Germinal center (tissue), 1 donor: ENCODE measurements at places on chromosomes 16 and 17.

- no peak for DNase-seq
Observed at GRCh38 chr16:85583491-85584181, 29.5 kb upstream of the GSE1 start.

GRCh38 chr17:41792845-41793783, 6.6 kb upstream of the JUP start:
- DNase-seq = no peak

DNA sequence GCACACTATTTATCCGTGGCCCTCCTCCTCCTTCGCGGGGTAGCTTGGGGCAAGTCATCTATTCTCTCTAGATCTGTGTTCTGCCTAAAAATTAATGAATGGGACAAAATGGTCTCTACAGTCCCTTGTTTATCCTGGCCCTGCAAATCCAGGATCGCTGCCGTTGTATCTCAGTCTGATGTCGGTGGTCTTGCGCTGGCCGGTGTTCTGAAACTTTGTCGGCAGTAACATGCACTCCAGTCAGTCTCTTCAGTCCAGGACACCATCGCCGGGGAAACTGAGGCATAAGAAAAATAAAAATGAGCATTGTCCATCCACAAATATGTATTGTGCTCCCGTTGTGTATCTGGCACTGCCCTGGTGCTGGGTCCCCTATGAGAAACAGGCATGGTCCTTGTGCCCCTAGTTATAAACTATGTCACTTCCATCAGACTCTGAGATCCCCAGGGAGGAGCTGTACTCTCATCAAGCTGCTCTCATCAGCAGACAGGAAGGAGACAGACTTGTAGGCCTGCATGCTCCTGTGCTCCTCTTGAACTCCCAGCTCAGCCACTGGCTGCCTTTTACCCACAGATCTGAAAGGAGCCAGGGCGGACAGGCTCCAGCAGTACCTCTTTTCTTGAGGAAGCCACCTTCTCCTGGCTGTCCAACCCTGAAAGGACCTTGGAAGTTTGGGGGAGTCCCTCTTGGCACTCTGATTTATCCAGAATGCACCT, 13.7 kb upstream of the CA4 start:
- no peak for DNase-seq

DNA sequence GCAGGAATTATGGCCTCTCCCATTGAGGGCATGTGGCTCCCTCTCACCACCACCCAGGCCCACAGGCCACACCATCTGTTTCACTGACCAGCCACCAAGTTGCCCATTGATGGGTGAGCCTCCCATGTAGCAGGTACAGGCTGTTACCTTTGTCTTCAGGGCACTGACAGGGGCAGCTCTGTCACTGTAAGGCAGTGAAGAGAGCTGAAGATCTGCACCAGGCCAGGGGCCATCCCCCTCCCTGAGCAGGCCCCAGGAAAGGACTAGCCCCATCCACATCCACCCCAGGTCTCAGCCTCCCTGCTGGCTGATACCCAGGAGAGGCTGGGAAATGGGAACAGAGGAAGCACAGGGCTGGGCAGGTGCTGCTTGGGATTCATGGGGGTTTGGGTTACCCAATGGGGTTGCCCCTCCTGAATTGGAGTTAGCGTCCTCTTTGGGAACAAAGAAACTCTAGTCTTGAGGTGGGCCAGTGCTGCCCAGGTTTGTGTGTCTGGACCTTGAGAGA, 1691.4 kb downstream of the TP53TG3F start:
- DNase-seq = no peak

- DNase-seq = no peak
Observed at GRCh38 chr16:55184052-55184451, 140.0 kb upstream of the IRX6 start.

DNA sequence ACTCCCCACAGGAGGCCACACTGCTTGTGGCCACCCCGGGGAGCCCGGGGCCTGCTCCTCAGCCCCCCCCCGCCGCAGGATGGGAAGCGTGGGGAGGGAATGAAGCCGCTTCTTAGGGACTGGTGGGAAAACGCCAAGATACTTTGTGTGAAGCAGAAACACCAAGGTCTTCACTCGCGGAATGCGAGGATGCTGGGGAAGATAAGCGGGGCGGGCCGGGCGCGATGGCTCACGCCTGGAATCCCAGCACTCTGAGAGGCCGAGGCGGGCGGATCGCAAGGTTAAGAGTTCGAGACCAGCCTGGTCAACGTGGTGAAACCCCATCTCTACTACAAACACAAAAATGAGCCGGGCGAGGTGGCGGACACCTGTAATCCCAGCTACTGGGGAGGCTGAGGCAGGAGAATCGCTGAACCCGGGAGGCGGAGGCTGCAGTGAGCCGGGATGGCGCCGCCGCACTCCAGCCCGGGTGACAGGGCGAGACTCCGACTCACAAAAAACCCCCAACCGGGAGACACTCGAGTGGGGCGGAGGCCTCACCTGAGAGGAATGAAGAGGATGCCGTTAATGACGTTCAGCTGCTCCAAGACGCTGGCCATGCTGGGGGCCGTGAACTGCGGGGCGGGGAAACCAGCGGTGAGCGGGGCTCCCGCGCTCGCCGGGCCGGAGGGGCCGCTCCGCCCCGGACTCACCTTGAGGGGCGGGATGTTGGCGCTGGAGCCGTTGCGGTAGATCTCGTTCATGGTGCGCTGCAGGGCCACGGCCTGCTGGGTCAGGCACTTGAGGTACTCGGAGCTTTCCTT, 20.3 kb downstream of the CLUH start:
- no peak for DNase-seq

DNA sequence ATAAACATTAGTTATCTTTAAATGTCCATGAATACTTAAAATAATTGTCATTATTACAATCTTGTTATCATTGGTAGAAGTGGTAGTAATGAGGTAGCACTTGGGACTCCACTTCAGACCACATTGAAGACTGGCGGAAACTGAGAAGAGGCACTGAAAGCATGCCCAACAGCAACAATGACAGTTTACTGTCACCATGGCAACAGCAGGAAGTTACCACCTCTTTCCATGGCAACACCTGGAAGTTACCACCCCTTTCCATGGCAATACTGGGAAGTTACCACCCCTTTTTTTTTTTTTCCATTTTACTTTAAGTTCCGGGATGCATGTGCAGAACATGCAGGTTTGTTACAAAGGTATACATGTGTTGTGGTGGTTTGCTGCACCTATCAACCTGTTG, 494.9 kb upstream of the RBFOX1 start:
- DNase-seq = no peak

- DNase-seq = no peak
Observed at GRCh38 chr17:21078016-21078780, 35.4 kb upstream of the USP22 start.

DNA sequence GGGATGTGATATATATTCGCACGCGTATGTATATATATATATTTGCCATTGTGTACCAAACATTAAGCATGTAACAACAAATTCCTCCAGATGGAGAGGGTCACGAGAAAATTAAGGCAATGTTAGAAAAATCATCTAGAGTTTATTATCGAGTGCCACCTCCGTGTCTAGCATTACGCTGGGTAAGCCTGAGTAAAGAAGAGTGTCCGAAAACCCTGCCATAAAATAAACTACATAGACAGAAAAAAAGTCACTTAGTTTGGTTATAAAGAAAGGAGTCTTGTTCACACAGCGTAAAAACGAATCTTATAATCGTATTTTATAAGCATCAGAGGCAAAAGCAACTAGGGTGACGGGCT, 644 bp upstream of the RHOT1 start:
- no peak for DNase-seq

GRCh38 chr17:16918443-16918842, 53.5 kb downstream of the TNFRSF13B start:
- no peak for DNase-seq

DNA sequence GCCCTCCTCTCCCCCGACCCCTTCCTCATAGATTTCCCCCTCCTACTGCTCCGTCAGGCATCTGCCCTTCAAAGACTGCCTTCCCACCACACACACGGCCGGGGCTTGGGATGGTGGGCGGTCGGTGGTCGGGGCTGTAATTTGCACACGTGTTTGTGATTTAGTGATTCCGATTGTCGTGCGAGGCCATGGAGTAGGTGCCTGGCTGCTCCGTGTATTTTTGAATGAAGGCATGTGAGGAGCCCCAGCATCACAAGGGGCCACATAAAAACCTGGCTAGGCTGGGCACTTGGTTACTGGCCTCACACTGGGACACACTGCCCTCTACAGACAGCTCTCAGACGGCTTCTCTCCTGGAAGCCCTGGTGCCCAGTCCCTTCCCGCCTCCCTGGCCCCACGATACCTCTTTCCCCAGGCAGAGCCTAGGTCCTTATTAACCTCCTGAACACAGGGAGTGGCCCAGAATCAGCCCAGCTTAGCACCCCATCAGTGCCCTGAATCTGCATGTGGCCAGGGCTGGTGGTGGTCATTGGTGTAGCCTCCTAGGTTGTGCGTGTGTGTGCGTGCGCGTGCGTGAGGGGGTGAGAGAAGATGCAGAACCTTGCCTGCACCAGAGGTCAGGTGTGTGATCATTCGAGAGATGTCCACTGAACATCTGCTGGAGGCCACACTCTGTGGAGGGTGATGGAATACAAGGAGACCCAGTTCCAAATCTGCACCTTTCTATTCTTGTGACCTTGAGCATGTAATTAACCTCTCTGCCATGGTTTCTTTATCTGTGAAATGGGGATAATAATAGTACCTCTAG, 1.3 kb upstream of the SOCS1 start:
- DNase-seq = peak; percentile 63

DNA sequence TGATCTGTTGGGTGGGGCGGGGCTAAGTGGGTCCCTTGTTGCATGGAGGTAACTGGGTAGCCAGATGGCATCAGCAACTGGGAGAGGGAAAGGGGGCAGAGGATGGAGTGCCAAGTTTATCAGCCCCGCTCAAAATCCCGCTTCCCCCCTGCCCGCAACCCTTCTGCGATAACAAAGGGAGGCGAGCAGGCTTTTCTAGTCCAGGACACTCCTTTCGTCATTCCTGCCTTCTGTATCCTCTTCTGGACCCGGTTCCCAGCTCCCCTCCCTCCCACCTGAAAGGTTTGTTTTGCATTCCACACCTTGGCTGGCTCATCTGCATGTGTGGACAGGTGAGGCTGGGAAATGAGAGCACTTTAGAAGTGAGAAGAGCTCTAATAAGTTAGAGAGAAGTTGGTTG, 53.3 kb downstream of the HLF start:
- no peak for DNase-seq

DNA sequence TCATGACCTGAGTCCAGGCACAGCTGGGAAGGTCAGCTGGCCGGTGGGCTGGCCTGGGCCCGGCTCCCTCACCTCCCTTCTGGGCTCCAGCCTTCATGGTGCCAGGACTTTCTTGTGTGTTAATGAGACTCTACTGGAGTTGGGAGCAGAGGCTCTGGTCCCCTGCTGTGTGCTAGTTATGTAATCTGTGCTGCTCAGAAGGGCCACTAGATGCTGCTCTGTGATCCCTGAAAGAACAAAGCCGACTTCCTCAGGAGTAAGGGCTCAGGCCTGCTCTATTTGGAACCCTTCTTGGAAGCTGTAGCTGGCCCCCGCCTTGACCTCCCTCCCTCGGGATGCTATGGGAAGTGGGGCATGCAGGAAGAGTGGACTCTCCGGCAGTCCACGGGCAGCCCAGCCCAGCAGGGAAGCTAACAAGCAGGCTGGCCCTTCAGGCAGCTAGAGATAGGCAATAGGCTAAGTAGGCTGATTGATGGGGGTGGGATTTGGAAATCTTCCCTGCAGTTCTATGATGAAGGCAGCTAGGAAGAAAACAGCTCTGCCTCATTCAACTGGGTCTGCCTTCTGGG, 3.3 kb upstream of the CDK5R1 start:
- peak; percentile 79 for DNase-seq

DNA sequence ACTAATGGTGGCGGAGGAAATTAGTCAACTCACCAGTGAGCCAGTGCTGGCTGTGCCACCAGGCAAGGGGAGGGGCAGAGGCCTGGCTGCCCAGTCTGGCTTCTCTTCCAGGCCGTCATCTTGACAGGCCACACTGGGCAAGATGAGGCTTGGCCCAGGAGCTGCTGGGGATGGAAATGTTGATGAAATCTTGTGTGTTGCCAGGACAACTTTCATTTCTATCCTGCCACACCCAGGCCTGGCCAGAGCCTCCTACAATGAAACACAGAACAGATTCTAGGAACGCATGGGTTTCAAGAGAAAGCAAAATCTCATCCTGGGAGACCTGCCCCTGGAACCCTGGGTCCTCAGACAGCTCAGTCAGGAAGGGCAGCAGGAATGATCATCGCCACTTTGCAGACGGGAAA, 9.3 kb downstream of the HEXIM2 start:
- DNase-seq = no peak

GRCh38 chr17:38617074-38617860, 11.5 kb upstream of the SRCIN1 start:
- DNase-seq = no peak

- no peak for DNase-seq
Observed at GRCh38 chr17:49338883-49339282, 23.2 kb downstream of the ZNF652 start.

DNA sequence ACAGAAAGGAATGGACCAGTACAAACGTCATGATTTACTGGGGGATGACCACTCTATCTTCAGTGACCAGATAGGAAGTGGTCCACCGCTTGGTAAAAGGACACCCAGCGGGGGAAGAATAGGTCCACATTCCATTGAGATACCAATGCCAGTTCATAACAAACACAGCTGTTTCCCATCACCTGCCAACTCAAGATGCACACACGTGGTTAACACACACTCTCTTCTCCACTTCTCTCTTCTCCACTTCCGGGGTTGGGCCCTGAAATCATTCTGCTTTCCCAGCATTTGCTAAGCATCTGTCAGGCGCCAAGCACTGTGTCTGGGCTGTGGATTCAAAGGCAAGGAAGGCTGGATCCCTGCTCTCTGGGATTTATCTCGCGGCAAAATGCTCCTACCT, 175.5 kb downstream of the SLC39A11 start:
- no peak for DNase-seq

GRCh38 chr16:86970726-86971125, 346.5 kb downstream of the C16orf95 start:
- DNase-seq = no peak

DNA sequence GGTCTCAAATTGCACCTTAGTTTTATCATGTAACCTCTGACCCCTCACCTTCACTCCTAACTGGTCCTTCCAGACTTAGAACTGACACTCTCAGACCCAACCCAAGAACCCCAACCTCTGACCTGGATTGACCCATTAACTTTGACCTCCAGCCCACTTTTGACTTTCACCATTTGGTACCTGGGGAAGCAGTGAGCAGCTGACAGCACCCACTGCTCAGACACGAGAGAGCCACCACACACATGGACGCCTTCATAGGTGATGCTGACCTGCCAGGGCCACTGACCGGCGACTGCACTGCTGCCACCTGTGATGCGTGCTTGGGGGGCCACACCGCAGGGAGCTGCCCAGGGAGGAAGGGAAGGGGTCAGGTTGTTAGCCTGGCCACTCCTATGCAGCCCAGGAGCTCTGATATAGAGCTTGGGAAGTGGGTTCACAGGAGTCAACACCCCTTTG, 2.5 kb downstream of the PRSS8 start:
- DNase-seq = no peak

DNA sequence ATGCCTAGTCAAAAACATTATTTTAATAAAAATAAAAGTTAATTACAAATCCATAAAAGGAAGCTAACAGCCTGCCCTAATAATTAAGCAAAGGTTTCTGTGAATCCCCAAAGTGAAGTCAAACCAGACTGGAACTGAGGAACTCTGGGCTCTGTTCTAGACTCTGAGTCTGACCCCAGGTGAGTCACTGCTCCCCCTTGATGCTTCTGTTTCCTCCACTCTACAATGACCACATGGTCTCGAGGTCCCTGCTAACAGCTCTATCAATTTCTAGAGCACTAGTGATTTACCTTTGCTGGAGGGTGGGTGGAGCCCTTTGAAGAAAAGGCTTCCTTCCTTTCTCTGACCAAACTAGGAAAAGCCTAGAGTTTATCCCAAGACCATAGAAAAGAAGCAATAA, 32.4 kb downstream of the XPO6 start:
- no peak for DNase-seq

- no peak for DNase-seq
Observed at GRCh38 chr17:36936455-36937000, 747 bp upstream of the LHX1 start.
